ENCODE measurements at places on chromosomes 7 and 10.

GRCh38 chr7:12898620-12899019 lies 211.2 kb downstream of the ARL4A start:
- DNase-seq: no peak

- no peak for DNase-seq
Measured at GRCh38 chr10:5762531-5762930, 50.7 kb downstream of the GDI2 start.

- DNase-seq: no peak
Measured at GRCh38 chr10:80159166-80159873, 26.8 kb downstream of the PLAC9 start.

DNA sequence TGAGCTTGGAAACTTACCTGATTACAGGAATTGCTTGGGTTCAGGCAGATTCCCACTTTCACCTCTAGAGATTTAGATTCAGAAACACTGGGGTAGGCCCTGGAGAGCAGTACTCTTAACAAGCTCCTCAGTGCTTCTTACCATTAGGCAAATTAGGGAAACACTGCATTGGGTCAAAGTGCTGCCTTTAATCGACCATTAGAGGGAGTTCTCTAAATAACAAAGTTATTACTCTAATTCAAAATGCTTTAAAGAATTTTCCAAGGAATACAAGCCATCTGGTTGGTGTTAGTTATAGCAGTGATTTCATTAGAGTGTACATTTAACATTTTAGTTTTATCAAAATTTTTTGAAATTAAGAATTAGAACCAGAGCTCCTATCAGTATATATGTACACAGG lies 324.5 kb downstream of the GFRA1 start:
- no peak for DNase-seq

DNA sequence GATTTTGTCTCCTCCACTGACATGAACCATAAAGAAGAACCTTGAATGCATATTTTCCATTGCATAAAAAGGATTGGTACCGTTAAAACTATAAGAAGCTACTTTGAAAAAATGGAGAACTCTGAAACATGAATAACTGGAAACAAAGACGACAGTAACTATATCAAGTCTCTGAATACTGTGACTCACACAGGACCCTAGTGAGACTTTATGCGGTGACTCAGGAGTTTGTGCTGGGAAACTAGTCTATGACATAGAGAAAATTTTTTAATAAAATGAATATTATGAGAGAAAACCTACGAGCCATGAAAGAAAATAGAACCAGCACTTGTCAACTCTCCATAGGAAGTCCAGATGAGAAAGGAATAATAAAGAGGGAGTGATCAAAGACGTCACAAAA lies 339.9 kb upstream of the ADARB2 start:
- DNase-seq: no peak

GRCh38 chr7:6398943-6399342 lies 48.8 kb downstream of the DAGLB start:
- DNase-seq: no peak

GRCh38 chr7:5692845-5693278 lies 88.6 kb downstream of the RNF216 start:
- no peak for DNase-seq

GRCh38 chr7:116258734-116259133 lies 48.4 kb downstream of the TES start:
- DNase-seq: peak; percentile 58

DNA sequence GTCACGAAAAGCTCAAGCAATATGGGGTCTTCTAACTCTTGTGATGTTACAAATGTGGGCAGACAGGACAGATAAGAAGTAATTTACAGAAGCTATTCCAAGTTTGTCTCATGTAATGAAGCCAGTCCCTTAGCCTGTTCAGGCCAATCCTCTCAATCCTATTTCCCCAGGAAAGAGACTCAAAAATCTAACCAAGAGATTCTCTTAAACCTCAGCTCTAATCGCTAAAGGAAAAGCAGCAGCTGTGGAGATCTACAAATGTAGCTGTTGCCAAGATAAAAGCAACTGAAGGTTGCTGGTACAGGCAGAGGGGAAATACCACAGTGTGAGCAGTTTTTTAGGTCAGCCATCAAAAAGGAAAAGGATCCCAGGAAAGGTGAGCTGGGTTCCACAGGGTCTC lies 39.3 kb downstream of the ANK3 start:
- DNase-seq: no peak

DNA sequence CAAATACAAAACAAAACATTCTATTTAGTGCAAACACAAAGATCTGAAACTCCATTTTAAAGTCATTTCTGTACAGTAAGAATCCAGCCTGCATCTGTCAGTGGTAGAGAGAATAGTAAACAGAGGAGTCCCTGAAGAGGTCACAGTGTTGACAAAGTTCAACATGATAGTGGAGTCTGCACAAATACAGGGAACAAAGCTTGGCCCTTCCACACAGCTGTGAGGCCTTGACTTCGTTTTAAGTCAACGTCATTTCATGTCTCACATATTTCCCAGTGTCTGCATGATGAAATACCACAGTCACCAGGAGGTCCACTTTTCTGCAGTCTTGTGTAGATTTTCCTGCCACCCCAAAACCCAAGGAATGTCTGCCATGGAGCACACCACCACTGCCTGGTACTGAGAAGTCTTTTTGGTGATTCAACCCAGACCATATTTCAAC lies 33.0 kb downstream of the CYP26A1 start:
- no peak for DNase-seq
